ENCODE measurements at places on chromosomes 16 and 17.

GRCh38 chr16:83926726-83927397, 26.2 kb upstream of the OSGIN1 start:
- peak; percentile 44 for DNase-seq

DNA sequence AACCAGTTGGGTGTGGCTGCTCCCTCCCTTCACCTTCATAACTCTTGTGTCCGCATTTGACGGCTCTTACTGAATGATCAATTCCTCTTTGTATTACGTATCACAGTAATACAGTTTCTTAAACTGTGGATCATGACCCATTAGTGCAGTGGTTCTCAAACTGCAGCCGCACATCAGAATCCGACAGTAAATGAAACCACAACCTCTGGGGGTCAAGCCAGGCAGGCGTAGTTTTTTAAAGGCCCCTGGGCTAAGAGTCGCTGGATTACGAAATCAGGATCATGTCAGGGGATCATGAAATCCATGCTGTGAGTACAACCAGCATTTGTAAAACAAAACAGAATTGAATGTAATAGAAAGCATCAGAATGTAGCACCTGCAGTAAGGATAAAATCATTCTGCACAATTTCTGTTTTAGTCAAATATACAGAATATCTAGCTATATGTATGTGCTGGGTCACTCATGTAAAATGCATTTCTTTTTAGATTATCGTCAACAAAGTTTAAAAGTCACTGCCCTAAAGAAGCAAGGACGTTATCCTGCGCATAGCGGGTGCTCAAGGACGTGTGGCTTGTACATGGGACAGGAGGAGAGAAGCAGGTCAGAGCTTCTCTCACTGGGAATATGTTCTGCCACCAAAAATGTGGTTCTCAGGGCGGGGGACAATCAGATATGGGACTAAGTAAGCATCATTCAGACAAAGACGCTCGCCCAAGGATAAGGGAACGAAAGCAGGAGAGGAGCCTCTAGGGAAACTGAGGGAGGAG, 113.1 kb downstream of the ZFHX3 start:
- DNase-seq = no peak

GRCh38 chr17:29237476-29238132, 9.1 kb upstream of the CRYBA1 start:
- no peak for DNase-seq

- DNase-seq = no peak
Observed at GRCh38 chr16:78990309-78990701, 610.2 kb downstream of the MAF start.

DNA sequence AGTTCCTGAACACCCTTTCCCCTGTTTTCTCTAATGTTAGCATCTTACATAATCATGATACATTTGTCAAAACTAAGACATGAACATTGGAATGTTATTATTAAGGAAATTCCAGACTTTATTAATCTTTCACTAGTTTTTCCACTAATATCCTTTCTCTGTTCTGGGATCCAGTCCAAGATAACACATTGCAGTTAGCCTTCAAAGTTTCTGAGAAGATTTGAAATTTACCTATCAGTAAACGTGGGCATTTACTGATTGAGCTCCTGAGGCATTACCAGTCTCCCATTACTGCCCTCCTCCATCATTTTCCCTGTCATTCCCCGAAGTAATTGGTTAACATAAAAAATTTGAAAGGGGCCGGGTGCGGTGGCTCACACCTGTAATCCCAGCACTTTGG, 5.7 kb upstream of the CD300LG start:
- DNase-seq = no peak

DNA sequence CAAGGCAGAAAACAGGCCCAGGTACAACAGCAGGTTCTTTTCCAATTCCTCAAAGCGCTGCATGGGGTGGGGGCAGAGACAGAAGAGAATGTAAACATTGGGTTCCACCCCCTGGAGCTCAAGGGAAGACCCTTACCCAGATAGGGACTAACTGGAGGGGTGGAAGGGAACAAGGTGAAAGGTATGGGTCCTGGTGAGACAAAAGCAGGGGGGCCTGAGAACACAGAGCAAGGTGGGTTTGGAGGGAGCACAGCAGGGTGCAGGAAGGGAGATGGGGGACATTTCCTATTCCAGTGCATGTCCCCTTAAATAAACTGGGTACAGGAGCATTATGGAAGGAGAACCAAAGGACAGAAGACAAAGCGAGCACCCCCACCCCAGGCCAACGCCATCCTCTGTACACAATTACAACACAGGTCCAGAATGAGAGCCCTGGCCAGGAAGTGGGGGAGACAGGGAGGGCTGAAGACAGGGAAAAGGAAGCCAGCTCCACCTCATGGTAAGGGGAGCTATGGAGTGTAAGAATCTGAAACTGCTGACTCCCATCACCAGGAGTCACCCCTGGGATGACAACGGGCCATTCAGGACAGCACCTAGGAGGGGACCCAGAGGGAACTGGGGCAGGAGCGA, 2.1 kb upstream of the CD2BP2 start:
- DNase-seq = no peak

DNA sequence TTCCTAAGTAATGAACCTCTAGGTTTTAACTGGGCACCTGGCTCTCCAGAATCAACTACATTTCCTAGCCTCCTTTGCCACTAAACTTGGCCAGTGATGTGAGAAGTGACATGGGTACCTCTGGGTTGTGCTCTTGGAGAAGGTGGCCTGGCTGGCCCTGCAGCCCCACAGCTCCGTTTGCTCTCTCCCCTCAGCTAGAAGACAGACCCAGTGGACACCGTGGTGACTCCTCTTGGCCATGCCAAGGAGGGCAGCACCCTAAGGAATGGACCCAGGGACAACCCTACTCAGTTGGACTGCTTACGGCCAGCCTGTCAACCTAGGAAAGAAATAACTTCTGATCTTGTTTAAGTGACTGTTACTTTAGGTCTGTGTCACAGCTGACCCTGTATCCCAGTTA, 151.4 kb downstream of the TMEM132E start:
- no peak for DNase-seq

DNA sequence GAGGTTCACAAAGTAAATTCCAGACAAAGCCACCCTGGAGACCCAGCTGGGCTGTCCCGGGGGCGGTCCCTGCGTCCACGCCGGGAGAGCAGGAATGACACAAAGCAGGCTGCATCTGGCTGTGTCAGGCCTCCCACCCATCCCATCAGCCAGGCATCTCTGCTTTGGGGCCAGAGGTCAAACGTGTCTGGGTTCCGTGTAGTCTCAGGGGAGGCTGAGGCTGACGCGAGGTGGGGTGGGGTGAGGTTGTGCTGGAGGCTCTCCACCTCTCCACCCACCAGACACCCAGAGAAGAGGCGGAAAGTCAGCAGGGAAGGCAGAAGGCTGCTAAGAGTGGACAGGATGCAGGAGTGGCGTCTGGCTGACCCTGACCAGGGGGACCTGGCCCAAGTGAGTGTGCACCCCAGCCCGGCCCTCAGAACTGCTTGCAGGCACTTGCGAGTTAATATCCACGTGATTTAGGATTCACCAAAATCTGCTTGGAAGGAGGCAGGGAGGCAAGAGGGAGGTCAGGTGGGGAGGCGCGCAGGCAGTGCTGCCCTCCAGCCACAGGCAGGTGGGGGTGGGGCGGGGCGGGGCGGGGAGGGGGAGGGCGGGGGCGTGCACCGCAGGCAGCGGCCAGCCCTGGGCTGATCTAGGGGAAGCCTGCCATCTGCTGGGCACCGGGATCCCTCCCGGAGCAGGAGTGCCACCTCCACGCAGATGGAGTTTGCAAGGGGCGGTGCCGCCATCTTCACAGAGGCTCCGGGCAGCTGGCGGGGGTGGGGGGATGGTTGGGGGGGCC, 44.3 kb downstream of the TBC1D16 start:
- DNase-seq = peak; percentile 74

- DNase-seq = no peak
Observed at GRCh38 chr16:57152096-57153093, 33.4 kb downstream of the PSME3IP1 start.

- no peak for DNase-seq
Observed at GRCh38 chr16:71490361-71490760, 1.2 kb upstream of the ZNF19 start.

DNA sequence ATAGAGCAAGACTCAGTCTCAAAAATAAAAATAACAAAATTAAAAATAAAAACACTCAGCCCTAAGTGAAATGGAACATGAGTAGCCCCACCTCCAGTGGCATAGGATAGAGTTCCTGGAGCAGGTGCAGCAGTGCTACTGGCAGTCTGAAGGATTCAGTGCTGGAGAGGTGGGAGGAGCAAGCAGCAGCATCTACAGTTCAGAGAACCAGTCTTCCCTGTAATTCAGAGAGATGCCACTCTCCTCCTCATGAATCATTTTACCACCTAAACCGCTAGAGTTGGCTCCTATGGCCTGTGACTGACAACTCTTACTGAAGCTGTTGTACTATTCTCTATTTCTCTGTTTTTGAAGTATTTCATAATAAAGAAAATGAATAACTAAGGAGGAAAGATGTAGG, 56.0 kb upstream of the SMURF2 start:
- DNase-seq = no peak

- no peak for DNase-seq
Observed at GRCh38 chr16:4749700-4750257, 15.4 kb downstream of the DNAAF8 start.

- no peak for DNase-seq
Observed at GRCh38 chr17:30413109-30413508, 34.4 kb downstream of the CPD start.

DNA sequence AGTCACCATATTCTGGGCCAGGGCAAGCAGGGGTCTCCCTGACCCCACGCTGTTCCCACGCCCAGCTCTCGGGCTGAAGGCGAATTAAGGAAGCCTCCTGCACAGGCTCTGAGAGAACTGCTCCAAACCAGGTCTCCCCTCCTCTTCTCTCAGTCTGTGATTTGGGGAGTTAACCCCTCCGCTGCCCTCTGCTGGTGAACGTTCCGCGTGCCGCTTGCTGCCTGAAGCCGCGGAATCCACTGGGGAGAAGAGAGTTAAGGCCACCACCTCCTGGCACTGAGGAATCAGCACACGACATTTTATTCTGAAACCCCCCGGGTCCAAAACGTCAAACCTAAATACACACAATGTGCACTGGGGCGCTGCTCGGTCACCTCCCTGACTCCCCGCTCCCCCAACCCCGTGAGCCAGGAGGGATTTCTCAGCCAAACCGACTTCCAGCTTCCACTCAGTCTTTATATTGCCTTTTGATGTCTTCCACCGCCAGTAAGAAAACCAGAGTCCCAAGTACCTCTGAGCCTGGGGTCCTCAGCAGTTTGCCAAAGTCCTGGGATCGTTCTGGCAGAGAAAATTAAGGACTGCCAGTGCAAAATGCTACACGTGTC, 54.4 kb upstream of the RCVRN start:
- no peak for DNase-seq

DNA sequence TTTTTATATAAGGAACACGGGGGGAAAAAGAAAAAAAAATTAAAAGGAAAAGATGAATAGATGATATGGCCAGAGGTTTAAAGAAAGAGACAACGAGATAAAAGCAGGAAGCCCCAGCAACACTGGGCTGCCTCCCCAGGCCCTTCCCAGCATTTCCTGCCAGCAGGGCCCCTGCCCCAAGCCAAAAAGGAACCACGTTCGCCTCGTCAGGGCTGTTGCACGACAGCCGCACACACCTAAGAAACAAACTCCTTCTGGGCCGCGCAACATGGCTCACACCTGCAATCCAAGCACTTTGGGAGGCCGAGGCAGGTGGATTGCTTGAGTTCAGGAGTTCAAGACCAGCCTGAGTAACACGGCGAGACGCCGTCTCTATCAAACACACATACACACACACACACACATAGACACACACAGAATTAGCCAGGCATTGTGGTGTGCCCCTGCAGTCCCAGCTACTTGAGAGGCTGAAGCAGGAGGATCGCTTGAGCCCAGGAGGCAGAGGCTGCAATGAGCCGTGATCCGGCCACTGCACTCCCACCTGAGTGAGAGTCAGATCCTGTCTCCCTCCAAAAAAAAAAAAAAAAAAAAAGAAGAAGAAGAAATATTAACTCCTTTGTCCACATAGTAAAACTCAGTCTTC, 83.0 kb downstream of the ANKRD11 start:
- no peak for DNase-seq

Measured in effector CD4-positive, alpha-beta T cell (primary cell).